Femur (tissue), 1 donor: ENCODE measurements at places on chromosomes 2 and 18.

GRCh38 chr18:79493801-79494211 is 98.1 kb downstream of the NFATC1 start:
- peak; percentile 14 for DNase-seq

GRCh38 chr18:6255886-6256285 is 158.8 kb downstream of the L3MBTL4 start:
- DNase-seq = no peak

DNA sequence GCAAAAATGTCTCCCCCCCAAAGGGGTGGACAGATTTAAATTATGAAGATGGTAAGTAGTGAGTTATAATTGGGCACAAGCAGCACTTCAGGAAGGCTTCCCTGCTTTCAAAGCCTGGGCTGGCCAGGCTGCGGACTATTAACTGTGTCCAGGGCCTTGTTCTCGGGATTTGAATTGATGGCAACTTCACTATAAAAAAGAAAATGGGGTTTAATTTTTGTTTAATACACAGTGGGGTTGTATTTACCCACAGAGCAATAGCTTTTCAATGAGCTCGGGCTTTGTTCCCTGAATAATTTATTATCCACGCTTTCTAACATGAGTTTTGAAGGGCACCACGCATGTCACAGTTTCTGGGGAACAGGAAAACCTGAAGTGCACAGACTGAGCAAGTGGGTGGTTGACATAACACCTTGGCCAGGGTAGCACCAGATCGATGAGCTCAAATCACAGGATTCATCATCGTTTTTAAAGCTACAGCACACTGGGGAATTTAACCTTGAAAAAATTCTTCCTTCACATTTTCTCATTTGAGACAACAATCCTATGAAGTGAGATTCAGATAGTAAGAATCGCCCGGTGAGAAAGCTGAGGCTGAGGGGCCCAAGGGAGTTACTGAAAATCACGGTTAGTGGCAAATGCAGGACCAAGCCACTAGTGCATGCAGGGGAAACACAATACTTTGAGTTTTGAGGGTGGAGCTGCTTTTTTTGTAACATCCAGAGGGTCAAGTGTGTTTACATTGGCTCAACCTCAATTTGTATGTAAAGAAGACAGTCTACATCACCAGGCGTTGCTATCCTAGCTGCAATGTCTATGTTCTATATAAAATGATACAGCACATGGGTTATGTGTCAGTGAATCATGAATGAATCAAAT is 28.9 kb upstream of the LMAN1 start:
- DNase-seq = no peak

DNA sequence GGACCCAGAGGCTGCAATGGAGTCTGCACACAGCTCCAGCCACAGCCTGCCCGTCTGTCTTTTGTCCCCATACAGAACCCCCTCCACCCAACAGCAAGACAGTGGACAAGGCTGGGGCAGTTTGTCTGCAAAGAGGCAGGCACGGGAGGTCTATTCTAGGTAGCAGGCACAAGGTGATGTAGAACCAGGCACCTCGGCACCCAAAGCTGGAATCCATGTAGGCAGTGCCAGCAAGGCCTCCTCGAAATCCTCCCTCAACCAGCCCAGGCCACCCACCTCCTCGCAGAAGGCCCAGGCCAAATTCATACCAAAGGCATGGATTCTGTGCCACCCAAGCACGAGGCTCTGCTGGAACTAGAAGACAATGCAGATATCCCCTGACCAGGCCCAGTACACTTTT is 179.2 kb downstream of the TNS1 start:
- DNase-seq = no peak

DNA sequence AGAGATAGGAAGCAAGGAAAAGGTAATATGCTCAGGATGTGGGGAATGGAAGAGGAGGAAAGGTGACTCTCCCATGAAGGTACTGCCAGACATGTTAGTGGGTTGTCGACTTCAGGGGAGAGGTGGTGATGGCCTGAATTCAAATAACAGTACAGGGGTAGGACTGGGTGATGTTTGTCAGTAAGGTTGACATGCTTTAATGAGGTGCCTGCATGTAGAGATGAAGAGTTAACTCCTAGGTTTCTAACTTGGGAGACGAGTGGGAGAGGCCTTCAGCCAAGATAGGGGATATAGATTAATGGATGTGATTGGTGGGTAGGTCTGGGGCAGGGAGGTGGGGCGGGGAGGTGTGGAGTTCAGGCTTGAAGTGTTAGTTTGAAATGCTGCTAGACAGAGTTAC is 2.6 kb downstream of the NAPG start:
- no peak for DNase-seq

DNA sequence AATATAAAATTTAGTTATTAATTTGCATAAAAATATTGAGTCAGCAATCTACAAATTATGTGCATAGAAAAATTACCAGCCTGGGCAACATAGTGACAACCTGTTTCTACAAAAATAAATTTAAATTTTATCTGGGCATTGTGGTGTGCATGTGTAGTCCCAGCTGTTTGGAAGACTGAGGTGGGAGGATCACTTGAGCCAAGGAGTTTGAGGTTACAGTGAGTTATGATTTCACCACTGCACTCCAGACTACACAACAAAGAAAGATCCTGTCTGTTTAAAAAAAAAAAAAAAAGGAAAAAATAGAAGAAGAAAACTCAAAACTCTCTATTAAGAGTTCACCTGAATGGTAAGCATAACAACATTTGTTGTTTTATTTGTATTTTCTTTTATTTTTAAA is 1048.4 kb upstream of the CDH2 start:
- no peak for DNase-seq

DNA sequence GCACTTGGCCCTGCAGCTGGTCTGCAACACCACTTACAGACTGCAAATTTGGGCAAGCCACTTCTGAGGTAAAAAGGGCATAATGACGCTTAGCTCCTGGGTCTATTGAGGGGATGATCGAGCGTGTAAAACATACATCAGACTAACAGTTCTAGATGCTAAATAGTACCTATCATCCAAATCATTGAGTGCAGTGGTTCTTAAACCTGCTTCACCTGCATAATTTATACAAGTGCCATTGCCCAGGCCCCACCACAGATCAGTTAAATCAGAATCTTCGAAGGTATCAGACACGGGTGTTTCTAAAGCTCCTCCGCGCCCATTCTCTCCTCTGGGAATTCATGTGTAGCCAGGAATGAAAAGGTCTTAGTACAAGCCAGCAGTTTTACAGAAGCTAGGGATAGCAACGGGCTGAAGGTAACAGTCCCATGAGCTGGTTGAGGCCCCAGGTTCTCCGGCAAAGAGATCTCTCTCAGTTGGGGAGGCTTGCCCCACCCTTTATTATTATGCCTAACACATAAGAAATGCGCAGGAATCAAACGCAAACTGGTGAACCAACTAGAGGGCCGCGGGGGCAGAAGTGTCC is 737 bp upstream of the RNF181 start:
- no peak for DNase-seq

GRCh38 chr2:55916473-55917049 is 7.0 kb downstream of the EFEMP1 start:
- DNase-seq = no peak

DNA sequence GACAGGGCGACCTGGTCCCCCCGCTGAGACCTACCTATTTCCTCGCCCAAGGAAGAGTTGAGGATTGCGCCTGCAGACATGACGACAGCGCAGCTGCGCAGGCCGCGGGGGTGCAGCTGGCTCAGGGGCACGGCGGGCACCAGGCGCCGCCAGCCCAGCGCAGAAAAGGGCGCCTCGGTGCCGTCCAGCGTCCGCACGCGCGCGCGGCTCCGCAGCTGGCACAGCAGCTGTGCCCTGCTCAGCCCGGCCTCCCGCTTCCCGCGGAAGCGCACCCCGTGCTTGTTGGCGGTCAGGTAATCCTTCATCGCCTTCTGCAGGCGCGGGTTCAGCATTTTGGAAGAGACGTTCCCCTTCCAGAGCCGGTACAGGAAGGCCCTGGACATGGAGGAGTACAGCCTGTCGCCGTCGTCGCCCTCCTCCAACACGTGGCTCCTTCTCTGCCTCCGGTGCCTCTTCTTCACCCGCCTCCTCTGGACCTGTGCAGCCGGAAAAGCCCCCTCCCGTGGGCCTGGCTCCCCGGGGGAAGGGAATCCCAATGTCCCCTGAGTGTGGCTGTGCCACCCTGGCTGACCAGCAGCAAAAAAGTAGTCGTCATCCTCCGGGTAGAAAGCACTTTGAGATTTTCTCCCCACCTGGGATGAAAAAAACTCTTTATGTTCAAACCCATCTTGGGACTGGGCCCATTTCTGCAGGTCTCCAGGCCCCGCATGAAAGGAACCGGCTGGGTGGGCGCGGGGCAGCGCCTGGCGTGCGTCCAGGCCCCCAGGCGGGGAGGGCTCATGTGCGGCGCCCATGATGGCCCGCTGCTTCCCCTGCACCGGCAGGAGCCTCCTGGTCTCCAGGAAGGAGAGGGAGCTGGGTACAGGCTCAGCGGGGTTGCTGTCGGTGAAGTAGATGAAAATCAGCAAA is 42.7 kb downstream of the ST6GAL2 start:
- no peak for DNase-seq

GRCh38 chr18:42882122-42882521 is 233.4 kb downstream of the RIT2 start:
- no peak for DNase-seq

DNA sequence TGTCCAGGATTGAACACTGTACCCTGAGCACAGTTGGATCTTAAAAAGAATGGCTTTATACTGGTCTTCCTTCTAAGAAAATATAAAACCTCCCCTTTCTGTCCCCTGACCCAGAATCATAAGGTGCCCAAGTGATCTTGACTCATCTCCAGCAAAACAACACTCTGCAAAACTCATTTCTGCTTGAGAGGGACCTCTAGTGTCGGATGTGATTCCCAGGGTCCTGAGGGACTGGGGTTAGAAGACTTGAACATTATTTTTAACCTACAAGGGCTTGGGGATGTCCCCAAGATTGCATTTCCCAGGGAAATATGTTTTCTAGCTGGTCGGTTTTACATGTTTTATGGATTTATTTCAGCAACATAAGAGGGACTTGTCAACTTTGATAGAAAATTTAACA is 1318.5 kb upstream of the CELF4 start:
- DNase-seq = no peak

DNA sequence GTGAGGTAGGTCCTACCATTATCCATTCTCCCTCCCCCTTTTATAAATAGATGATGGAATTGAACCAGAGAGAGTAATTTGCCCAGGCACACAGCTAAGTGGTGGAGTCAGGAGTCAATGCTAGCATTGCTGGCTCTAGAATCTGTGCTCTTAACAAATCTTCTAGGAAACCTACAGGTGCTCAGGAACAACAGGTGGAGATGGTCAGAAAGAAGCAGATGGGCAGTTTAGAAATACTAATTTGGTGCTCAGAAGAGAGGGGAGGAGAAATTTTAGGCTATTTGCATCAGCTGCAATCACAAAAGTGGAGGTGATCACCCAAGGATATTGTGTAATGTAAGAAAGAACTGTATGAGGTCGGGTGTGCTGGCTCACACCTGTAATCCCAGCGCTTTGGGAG is 219.4 kb upstream of the SMAD7 start:
- DNase-seq = no peak

DNA sequence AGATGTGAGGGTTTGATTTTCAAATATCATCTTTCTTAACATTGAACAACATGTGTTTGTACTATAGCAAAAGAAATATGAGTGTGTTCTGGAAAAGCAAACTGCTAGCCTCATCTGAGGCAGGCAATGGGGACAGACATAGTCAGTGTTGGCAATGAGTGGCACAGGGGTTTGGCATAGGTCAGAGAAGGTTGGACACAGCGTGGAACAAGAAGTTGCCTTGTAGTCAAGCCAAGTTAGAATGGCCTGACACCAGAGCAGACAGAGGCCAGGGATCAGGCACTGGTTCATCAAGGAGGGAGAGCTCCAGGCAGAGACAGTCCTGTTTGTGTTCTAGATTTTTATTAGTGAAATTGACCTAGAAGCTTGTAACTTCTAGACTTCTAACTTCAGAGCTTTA is 100.8 kb upstream of the TANK start:
- DNase-seq = no peak

- no peak for DNase-seq
Observed at GRCh38 chr2:173442542-173442941, 87.9 kb downstream of the CDCA7 start.

- DNase-seq = no peak
Observed at GRCh38 chr2:135744760-135745314, 3.2 kb downstream of the UBXN4 start.

DNA sequence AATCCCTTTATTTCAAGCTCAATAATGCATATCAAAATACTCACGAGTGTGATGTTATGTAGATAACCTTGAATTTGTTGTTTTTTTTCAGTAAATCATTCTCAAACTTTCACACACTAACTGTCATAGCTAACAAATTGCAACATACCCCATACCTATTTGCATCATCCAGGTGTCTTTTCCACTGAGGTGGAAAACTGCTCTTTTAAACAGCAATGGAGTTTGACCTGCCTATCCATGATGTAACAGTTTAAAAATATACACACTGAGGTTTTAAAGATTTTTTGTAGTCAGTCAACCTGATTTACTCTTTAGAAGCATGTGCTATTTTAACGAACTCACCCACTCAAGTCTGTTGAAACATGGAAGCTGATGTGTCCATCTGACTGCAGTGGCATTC is 298.7 kb downstream of the RND3 start:
- DNase-seq = no peak
